ENCODE measurements at places on chromosomes 1 and 21.

DNA sequence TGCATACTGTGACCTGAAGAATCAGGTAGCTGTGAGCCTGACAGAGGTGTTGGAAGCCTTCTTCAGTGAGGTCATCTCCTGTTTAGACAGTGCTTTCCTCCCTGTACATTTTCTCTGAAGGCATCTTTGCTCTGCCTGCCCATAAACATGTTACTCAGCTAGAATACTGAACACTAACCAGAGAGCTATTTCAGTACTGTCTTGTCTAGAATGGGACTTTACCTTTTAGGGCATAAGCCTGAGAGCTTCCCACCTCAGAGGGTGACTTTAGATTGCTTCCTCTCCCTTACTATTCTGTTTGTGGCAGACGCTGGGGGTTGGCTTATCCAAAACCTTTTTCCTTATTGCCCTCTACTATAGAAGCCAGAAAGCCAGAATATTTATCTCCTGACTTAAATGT is 23.3 kb upstream of the ZNF326 start:
- peak; percentile 45 for ATAC-seq

GRCh38 chr1:81703756-81704463 is 96.8 kb upstream of the ADGRL2 start:
- ATAC-seq: no peak

- no peak for ATAC-seq
Measured at GRCh38 chr1:182459949-182460348, 10.0 kb downstream of the RGSL1 start.

- ATAC-seq: no peak
Measured at GRCh38 chr1:247360116-247360898, 28.6 kb upstream of the ZNF496 start.

- no peak for ATAC-seq
Measured at GRCh38 chr1:19922015-19922688, 1.3 kb downstream of the PLA2G2E start.

DNA sequence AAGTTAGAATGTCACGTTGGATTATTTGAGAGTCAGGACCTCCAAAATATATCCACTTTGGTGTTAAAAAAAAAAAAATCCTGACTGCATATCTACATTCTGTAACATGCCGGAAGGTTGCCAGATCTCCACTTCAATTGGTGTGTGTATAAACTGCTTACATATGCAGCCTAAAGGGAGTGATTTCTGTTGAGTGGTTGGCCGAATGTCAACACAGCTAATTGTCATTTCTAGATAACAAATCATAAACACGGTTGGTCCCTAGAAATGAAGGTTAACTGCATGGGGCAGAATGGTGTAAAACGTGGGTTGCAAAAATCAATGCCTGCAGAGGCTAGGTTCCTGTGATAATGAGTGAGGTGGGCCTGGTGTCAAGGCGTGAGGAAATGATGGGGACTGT is 15.0 kb upstream of the ROR1 start:
- no peak for ATAC-seq

- peak; percentile 86 for ATAC-seq
Measured at GRCh38 chr1:2212532-2213491, 15.3 kb upstream of the SKI start.

- ATAC-seq: peak; percentile 97
Measured at GRCh38 chr1:155250633-155251449, 4.4 kb downstream of the ENTREP3 start.

- ATAC-seq: no peak
Measured at GRCh38 chr1:186623551-186623950, 56.7 kb downstream of the PTGS2 start.

GRCh38 chr1:171280599-171280998 is 32.3 kb downstream of the FMO1 start:
- no peak for ATAC-seq

DNA sequence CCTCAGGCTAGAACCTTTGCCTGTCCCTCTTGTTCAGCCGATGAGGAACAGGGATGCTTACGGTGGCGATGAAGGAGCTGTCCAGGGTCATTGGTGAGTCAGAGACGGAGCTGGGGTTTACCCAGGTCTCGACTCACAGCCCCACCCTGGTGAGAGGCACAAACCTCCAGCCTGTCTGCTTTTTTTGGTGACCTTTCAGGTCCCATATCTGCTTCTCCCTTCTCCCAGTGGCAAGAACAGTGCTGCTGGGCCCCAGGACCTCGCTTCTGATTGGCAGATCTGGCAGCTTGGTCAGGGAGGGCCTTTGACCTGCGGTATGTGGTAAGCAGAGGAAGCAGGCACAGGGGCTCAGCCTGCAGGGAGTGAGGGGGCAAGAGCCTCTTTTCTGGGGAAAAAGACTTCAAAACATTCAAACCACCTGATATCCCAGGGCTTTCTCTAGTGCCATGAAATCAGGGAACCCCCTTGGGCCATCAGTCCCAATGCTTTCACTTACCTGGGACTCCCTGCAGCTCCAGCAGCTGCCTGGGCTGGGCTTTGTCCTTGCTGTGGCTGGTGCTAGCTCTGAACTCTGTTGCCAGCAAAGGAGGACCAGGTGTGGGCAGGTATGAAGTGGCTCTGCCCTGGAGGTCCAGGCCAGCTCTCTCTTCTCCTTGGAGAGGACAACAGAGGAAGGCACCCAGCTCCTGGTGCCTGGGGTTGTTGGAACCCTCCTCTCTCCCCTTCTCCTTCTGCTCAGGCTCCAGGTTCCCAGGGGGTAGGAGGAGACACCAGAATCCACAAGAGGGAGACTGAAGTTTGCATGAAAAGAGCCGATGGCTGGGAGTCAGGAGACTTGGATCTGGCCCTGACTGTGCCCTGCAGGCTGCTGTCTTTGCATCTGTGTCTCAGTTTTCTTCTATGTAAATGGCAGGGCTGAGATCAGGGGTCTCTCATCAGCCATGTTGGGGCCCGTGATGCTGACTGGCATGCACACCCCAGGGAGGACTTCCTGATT is 41.4 kb downstream of the TRIM62 start:
- ATAC-seq: peak; percentile 47

- ATAC-seq: no peak
Measured at GRCh38 chr1:246152986-246153431, 354.1 kb downstream of the SMYD3 start.

DNA sequence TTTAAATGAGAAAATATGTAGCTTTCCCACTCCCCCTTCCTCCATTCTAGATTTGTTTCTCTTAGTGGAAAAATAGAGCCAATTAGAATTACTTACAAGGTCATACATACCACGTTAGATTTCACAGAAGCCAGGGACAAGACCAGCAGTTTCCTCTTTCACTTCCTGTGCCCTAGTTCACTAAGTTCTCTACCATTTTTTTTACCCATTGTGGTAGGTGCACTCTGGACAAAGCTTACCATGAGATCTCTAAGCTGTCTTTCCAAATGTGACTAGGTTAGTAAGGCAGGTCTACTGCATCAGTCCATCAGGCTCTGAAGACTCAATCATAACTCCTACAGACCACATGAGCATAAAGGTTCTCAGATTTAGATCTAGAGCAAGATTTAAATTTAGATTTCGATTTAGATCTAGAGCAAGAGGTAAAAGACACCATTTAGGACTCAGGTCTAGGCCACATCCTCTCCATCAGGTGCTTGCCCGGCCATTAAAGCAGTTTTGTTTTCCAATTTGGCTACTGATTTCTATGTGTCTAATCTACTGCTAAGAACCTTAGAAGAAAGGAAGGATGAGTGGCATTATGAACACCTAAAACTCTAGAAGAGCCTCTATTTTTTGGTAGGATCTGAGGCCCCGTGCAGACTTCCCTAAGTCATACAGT is 235.3 kb downstream of the FAF1 start:
- peak; percentile 88 for ATAC-seq

GRCh38 chr21:9772348-9772672 is 749.1 kb upstream of the TPTE start:
- ATAC-seq: no peak

GRCh38 chr1:199226163-199226562 is 587.3 kb downstream of the PTPRC start:
- ATAC-seq: peak; percentile 99

DNA sequence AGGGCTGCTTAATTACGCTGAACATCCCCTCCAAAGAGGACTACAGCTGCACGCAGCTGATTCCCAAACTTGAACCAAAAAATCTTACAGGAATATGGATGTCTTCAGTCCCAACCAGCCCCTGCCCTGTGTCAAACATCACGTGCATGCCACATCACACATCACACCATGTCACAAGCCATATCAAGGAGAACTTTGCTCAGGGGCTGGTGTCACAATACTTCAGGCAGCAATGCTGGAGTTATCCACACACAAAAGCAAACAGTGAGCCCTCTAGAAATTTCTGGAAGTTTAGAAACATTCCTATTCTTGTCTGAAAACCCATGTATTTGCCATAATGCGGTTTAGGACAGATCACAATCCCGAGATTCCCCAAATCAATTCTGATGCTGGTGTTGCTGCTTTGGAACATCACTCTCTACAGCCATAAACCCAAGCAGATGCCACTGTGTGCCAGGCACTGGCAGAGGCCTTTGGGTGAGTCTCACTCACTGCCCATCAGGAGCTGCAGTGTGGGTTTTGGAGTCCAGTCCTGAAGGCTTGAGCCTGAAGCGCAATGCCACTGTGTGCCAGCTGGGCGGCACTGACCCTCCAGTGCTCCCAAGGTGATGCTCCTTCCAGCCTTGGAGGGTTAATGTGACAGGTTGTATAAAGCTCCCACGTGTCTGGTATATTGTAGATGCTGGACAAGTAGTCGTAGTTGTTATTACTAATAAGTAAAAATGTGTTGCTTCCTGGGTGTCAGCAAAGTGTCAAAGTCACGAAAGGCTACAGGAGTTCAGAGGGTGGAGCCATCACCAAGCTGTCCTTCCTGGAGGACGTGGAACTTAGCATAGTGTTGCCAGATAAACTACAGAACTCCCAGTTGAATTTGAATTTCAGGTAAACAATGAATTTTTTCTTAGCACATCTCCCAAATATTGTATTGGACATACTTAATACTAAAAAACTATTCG is 20.1 kb upstream of the EFNA1 start:
- no peak for ATAC-seq

DNA sequence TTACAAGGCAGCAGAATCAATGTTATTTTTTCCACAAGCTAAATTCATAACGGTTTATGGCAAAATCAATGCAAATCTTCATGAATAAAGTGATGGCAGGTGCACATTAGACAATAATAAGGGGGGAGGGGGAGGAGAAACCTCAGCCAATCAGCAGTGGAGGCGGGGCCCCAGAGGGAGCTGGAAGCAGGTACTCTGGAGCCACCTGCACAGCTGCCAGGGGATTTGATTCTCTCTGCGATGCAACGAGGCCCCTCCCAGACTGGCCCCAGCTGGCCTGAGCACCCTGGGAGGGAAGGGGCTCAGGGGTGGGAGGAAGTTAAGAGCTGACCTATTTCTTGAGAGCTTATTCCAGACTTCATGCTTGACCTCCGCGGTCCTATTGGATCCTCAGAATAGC is 127.8 kb upstream of the IGSF21 start:
- ATAC-seq: no peak

DNA sequence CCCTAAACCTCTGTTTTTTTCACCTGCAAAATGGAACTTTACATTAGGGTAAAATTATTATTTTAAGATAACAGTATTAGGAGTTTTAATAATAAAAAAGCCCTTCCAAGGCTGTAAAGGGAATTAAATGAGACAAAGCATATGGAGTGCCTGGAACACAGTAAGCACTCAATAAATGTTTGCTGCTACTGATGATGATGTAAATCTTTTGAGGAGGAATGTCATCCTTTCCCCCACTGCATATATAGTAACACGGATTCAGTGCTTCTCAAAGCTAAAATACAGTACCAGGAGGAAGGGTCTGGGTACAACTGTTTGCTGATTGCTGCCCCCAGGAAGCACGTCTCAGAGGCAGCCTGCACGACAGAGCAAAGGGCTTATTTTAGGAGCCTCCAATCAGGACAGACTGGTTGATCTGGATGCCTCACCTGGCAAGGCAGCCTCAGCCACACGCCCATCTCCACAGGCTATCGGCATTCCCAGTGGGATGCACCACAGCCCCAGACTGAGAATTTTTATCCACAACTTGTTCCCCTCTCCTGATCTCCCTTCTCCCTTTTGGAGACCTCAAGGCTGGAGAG is 64.4 kb downstream of the GADD45A start:
- no peak for ATAC-seq

DNA sequence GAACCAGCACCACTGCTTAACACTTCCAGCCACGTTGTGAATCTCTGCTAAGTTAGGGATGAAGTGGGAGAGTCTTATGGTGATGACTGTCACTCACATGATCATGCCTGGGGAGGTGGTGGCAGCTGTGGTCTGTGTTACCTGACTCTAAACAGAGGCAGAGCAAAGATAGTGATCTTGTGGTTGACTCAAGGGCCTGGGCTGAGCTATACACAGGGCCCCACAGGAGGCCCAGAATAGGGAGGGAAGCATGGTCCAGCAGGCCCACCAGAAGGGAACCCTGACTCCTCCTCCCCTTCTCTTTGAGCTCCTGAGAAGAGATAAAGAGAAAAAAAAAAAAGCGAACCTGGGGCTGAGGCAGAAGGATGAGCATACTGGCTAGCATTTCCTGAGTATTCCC is 55.0 kb downstream of the PLXNA2 start:
- ATAC-seq: peak; percentile 63

GRCh38 chr1:59138402-59138801 is 158.5 kb upstream of the FGGY start:
- ATAC-seq: no peak

DNA sequence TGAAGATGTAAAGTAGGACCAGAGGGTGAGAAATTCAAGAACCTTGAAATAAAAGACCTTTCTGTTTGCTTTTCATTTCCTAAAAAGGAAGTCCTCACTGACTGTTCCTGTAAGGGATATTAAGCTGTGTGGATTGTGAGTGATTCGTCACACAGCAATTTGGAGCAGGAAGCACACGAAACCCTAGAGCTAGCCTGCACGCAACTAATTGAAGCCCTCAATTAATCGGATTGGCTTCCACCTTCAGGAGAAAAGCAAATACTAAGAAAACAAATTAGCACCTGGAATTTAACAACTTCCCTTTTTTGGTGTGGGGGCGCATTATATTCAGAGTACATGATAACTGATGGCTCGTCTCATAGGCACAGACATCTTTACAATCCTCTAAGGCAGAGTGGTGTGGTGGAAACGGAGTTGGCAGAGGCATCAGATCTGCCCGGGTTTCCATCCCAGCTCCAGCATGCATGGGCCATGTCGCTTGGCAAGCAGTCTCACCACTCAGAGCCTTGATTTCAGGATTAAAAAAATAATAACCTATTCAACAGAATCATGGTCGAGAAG is 95.2 kb downstream of the KCNJ15 start:
- no peak for ATAC-seq

GRCh38 chr1:16625497-16626408 is 12.4 kb upstream of the NBPF1 start:
- no peak for ATAC-seq

GRCh38 chr1:186634511-186634910 is 45.7 kb downstream of the PTGS2 start:
- no peak for ATAC-seq

Data from activated T-helper 17 cell treated with anti-CD3 and anti-CD28 coated beads, Interleukin-2, amount 50 U/mL, for 72 hours (primary cell).